ENCODE measurements at places on chromosomes 5 and 9. TPM values are rescaled to one million over a fixed set of nuclear protein-coding genes. Genes with fewer than 3 reads are reported as not detected.

GRCh38 chr5:169050146-169050571, 250.8 kb downstream of the SLIT3 start:
- DNase-seq = no peak
- peaks cover 40% of the 10 kb centered on the region for H3K4me1 ChIP-seq
- H3K27me3 ChIP-seq = no peaks in the 10 kb centered on the region
- no peak overlapping the region for H3K27ac ChIP-seq

The ELOVL7 gene
- total RNA-seq = 0.05 TPM

The TMEM171 gene
- 4.5 TPM for total RNA-seq

DNA sequence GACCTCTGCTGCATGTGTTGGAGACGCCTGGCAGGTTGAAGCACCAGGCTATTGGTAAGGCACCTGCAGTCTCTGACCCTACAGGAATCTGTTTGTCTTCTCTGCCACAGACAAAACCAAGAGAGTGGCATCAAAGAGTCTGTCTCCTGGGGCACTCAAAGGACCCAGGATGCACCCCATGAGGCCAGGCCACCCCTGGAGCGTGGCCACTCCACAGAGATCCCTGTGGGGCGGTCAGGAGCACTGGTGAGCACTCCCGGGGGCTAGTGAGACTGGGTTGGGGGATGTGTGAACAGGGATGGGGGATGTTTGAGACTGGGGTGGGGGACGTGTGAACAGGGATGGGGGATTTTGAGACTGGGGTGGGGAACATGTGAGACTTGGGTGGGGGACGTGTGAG, 240.3 kb downstream of the CACNA1B start:
- H3K27ac ChIP-seq = no peak overlapping the region
- no peaks in the 10 kb centered on the region for H3K36me3 ChIP-seq

GRCh38 chr9:27499451-27499850, 24.6 kb upstream of the IFNK start:
- DNase-seq = no peak
- no peak overlapping the region for H3K4me3 ChIP-seq
- no peaks in the 10 kb centered on the region for H3K36me3 ChIP-seq
- no peaks in the 10 kb centered on the region for H3K27me3 ChIP-seq
- no peak overlapping the region for H3K27ac ChIP-seq

GRCh38 chr5:7493081-7493480, 97.1 kb downstream of the ADCY2 start:
- H3K4me3 ChIP-seq = no peak overlapping the region
- no peaks in the 10 kb centered on the region for H3K27me3 ChIP-seq

The SMIM32 gene
- not detected for total RNA-seq

GRCh38 chr5:1889321-1890065, 6.8 kb upstream of the IRX4 start:
- no peak overlapping the region for H3K27ac ChIP-seq
- no peaks in the 10 kb centered on the region for H3K4me1 ChIP-seq
- peaks cover 95% of the 10 kb centered on the region for H3K27me3 ChIP-seq
- no peak for DNase-seq
- H3K36me3 ChIP-seq = no peaks in the 10 kb centered on the region

The LCN2 gene
- not detected for total RNA-seq

The SLC1A1 gene
- 3.9 TPM for total RNA-seq

- H3K36me3 ChIP-seq = no peaks in the 10 kb centered on the region
- DNase-seq = no peak
- H3K4me3 ChIP-seq = no peak overlapping the region
- peak overlapping the region; percentile 78 for H3K27ac ChIP-seq
Measured at GRCh38 chr5:107424491-107424890, 246.2 kb downstream of the EFNA5 start.

GRCh38 chr9:109751253-109751652, 28.7 kb upstream of the PALM2AKAP2 start:
- H3K36me3 ChIP-seq = no peaks in the 10 kb centered on the region
- H3K4me1 ChIP-seq = peaks cover 35% of the 10 kb centered on the region
- 0 out of 2 replicates have a peak overlapping the region, but pooled peaks have one; percentile 3 for H3K4me3 ChIP-seq
- H3K27me3 ChIP-seq = no peaks in the 10 kb centered on the region
- peak; percentile 47 for DNase-seq
- H3K27ac ChIP-seq = peak overlapping the region; percentile 8

GRCh38 chr5:2727550-2727949, 23.9 kb downstream of the IRX2 start:
- H3K4me1 ChIP-seq = no peaks in the 10 kb centered on the region
- DNase-seq = no peak
- H3K36me3 ChIP-seq = no peaks in the 10 kb centered on the region
- H3K27ac ChIP-seq = no peak overlapping the region
- H3K4me3 ChIP-seq = no peak overlapping the region
- peaks cover 39% of the 10 kb centered on the region for H3K27me3 ChIP-seq

DNA sequence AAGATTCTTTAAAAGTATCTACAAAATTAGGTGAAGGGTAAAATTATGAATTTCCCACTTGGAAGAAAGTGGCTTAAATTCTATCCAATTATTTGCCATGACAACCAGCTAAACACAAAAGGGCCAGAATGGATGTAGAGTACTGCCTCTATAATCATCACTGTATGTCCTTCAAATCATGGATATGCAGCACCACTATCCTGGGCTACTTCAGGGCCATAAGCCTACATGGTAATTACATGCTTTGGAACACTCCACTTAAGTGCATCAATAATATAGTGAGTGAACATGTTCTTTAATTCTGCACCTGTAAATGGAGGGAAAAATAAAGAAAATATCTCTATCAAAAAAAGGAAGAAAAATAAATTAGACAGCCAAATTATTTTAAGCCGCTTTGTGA, 575.2 kb downstream of the ISL1 start:
- DNase-seq = no peak
- no peaks in the 10 kb centered on the region for H3K4me1 ChIP-seq
- no peak overlapping the region for H3K4me3 ChIP-seq
- no peaks in the 10 kb centered on the region for H3K27me3 ChIP-seq

The INSL6 gene
- total RNA-seq = not detected

DNA sequence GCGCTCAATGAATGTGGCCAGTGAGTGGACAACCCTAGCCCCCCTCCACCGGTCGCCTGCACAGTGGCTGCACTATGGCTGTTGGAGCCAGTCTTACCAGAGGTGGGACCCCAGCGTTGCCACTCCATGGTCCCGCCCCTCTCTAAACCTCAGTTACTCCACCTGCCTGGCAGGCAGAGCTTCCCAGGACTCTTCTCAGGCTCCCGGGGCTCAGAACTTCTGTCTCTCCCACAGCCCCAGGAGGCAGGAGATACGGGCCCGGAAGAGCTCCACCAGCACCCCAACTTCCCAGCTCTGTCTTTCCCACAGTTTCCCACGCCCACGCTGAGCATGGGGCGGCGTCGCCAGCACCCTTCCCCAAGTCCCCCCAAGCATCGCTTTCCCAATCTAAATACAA, 975 bp downstream of the RASGEF1C start:
- no peak overlapping the region for H3K27ac ChIP-seq
- H3K4me1 ChIP-seq = peaks cover 9% of the 10 kb centered on the region
- peak; percentile 44 for DNase-seq

DNA sequence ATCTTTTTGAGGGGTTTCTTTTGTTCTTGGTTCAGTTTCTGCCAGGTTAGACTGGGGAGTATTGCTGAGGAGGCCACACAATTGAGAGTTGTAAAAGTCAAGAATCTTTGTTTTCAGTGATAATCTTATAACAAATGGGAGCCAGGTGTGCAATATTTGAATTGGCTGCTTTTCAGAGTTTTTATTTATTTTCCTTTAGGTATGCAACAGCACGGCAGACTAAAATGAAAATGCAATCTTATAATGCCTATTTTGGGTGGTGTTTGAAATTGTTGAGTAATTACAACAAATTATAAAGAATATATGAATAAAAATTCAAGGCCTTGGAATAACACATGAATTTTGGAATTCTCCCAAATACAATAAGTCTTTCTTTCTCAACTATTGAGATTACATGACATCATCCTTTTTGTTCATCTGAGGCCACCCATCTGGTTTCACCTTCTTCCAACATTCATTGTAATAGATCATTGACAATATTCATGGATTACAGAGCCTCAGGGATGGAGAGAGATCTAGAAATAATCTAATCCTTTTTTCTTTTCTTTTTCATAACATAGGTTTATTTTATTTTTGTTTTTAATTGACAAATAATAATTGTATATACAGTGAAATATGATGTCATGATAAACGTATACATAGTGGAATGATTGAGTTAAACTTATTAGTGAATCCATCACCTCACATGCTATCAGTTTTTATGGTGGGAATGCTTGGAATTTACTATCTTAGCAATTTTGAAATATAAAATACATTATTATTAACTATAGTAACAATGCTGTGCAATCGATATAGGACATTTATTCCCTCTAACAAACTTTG, 1061.0 kb downstream of the NR2F1-AS1 start:
- H3K4me3 ChIP-seq = no peak overlapping the region
- no peaks in the 10 kb centered on the region for H3K27me3 ChIP-seq
- DNase-seq = no peak

- no peak for DNase-seq
- H3K27ac ChIP-seq = no peak overlapping the region
- H3K27me3 ChIP-seq = no peaks in the 10 kb centered on the region
- H3K4me1 ChIP-seq = no peaks in the 10 kb centered on the region
- H3K36me3 ChIP-seq = no peaks in the 10 kb centered on the region
- no peak overlapping the region for H3K4me3 ChIP-seq
Measured at GRCh38 chr9:24464319-24464951, 81.3 kb downstream of the IZUMO3 start.

DNA sequence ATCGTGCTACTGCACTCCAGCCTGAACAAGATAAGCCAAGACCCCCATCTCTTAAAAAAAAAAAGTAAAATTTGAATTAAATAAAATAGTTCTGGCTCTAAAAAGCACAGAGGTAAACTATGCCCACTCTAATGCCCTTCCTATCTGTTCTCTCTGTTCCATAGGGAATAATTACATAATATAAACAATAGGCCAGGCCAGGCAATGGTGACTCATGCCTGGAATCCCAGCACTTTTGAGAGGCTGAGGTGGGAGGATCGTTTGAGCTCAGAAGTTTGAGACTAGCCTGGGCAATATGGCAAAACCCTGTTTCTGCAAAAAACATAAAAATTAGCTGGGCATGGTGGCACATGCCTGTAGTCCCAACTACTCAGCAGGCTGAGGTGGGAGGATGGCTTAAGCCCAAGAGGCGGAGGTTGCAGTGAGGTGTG, 47.4 kb downstream of the MYO10 start:
- H3K4me3 ChIP-seq = no peak overlapping the region
- peaks cover 38% of the 10 kb centered on the region for H3K4me1 ChIP-seq
- H3K27me3 ChIP-seq = no peaks in the 10 kb centered on the region

GRCh38 chr9:31623511-31623910, 760.9 kb upstream of the ACO1 start:
- no peak overlapping the region for H3K27ac ChIP-seq
- no peak for DNase-seq
- no peaks in the 10 kb centered on the region for H3K36me3 ChIP-seq
- H3K4me1 ChIP-seq = no peaks in the 10 kb centered on the region
- H3K4me3 ChIP-seq = no peak overlapping the region

The IRX4 gene
- not detected for total RNA-seq

GRCh38 chr5:157607371-157608161, 32.0 kb upstream of the ADAM19 start:
- no peak overlapping the region for H3K4me3 ChIP-seq
- peaks cover 52% of the 10 kb centered on the region for H3K4me1 ChIP-seq
- H3K27me3 ChIP-seq = no peaks in the 10 kb centered on the region

- no peaks in the 10 kb centered on the region for H3K27me3 ChIP-seq
- no peak for DNase-seq
- H3K4me1 ChIP-seq = peaks cover under 1% of the 10 kb centered on the region
- H3K27ac ChIP-seq = no peak overlapping the region
- no peak overlapping the region for H3K4me3 ChIP-seq
- H3K36me3 ChIP-seq = no peaks in the 10 kb centered on the region
Measured at GRCh38 chr5:95989283-95990048, 27.8 kb upstream of the ELL2 start.

The DAB2IP gene
- total RNA-seq = 1.2 TPM

The TOPORS gene
- 14.7 TPM for total RNA-seq

The CCIN gene
- 0.61 TPM for total RNA-seq

DNA sequence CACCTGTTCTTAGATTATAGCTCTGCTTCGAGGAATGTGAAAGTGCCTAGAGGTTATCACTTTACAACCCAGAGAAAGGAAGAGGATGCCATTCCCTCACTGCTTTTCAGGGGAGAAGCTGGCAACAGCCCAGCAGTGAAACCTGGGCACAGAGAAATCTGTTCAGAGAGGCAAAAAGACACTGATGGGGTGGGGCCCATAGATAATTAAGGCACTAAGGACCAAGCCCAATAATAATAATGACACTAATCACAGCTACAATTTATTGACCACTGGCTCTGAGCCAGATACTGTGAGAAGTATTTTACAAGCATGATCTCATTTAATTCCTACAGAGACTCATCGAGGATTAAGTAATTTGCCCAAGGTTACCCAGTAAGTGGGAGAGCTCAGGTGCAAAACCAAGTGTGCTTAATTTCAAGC, 168.3 kb downstream of the PIK3R1 start:
- H3K4me1 ChIP-seq = no peaks in the 10 kb centered on the region
- no peak overlapping the region for H3K4me3 ChIP-seq
- no peak overlapping the region for H3K27ac ChIP-seq
- no peaks in the 10 kb centered on the region for H3K27me3 ChIP-seq

- no peak for DNase-seq
- H3K27me3 ChIP-seq = no peaks in the 10 kb centered on the region
- H3K4me1 ChIP-seq = no peaks in the 10 kb centered on the region
- H3K36me3 ChIP-seq = no peaks in the 10 kb centered on the region
- H3K4me3 ChIP-seq = no peak overlapping the region
Measured at GRCh38 chr5:14757850-14758249, 93.3 kb downstream of the OTULIN start.

The PCDHB12 gene
- 6.2 TPM for total RNA-seq

All from SJSA1 (cell line).